ENCODE measurements at places on chromosomes 7 and 10.

DNA sequence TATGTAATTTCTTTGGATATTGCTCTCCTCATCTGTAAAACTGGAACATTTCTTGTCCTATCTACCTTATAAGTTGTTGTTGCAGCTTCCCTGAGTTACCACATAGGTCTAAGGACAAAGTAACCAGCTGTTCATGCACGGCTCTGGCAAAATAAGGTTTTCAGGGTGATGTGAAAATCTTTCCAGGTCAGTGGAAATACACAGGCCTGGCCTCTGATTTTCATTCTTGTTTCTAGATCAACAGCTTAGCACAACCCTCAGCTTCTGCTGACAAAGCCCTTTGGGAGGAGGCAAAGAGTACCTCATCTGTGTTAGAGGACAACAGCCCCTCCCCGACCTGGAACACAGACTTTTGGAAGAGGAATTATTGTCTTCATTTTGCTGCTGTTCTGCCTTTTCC is 117.5 kb upstream of the AGK start:
- DNase-seq = no peak

- no peak for DNase-seq
Observed at GRCh38 chr7:117237646-117238045, 85.2 kb downstream of the WNT2 start.

DNA sequence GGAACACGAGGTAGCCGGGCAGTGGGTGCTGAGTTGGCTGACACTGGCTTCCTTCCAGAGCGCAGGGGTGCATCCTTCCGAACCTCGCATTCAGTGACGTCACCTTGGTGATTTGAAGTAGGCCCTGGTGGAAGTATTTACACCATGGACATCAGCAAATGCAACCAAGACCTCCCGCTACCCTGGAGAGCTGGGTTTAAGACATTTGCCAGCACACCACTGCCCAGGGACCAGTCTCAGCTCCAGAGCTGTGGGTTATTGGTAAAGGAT is 106.4 kb upstream of the GPR26 start:
- no peak for DNase-seq

- DNase-seq = no peak
Observed at GRCh38 chr7:66751945-66752344, 11.4 kb downstream of the RABGEF1 start.

DNA sequence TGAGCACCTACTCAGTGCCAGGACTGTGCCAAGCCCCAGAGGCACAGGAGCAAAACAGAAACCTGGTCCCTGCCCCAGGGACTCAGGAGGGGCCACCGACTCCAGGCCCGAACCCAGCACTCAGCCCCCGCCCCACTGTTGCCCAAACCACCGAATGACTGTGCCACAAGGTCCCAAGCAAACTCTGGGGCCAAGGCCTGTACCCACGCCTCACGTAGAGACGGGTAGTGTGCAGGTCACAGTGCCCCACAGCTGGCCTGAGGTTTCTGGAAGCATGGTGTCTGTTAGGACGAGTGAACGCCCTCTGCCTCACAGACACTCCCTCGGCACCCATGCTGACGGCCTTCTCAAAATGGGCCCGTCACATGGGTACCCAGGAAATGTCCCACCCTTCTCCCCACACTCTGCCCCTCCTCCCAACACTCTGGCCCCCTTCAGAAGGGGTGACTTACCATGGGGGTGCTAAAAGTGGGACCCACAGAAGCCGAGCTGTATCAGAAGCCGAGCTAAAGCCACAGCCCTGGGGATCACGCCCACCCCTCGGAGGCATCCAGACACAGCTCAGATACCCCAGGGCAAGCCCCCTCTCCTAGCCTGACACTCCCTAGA is 44.2 kb downstream of the CTBP2 start:
- no peak for DNase-seq

DNA sequence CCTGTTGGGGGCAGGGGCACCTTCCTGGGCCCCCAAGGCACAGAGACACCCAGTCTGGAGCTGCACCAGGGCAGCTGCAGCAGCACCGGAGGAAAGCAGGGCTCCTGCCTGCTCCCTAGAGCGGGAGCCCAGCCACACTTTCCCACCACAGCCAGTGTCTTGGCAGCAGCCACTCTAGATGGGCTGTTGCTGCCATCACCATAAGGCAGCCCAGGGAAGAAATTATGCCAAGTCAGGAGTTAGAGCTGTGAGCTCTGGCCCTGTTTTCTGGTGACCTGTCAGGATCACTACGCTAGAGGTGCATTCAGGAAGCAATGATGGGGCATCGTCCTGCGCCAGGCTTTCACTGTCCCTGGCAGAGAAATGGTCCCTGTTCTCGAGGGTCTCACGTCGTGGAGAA is 38.0 kb upstream of the ZNRF2 start:
- no peak for DNase-seq

DNA sequence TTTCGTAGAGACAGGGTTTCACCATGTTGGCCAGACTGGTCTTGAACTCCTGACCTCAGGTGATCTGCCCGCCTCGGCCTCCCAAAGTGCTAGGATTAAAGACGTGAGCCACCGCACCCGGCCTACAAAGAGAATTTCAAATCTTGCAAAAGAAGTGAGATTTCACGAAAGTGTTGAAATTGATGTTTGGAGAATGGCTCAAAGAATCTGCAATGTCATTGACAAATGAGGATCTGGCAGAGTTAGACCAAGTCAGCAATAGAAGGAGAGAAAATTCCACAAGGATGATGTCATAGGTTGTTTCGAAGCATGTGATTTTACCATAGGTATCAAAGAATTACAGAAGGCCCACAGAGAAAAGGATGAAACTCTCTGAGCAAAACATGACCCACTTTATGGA is 71.7 kb downstream of the LYZL2 start:
- no peak for DNase-seq

GRCh38 chr10:92010047-92010735 is 86.6 kb downstream of the BTAF1 start:
- DNase-seq = no peak

GRCh38 chr10:105063796-105064195 is 422.7 kb downstream of the SORCS3 start:
- DNase-seq = no peak

DNA sequence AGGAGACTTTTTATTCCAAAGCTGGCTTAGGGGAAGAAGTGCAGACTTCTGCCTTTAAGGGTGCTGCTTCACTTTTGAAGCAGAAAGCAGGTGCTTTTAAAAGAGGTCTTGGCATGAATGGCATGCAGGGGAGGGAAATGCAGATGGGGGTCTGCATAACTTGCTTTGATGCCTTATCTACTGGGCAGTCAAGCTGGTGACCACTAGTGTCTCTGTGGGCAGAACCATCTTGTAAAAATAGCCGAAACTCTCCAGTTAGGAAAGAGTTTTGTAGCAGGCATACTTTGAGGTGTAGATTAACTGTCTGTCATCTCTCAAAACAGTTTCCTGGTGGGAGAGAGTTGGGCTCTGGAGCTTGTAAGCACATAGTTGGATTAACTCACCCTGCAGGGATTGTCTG is 9.9 kb upstream of the CTNNA3 start:
- DNase-seq = no peak

DNA sequence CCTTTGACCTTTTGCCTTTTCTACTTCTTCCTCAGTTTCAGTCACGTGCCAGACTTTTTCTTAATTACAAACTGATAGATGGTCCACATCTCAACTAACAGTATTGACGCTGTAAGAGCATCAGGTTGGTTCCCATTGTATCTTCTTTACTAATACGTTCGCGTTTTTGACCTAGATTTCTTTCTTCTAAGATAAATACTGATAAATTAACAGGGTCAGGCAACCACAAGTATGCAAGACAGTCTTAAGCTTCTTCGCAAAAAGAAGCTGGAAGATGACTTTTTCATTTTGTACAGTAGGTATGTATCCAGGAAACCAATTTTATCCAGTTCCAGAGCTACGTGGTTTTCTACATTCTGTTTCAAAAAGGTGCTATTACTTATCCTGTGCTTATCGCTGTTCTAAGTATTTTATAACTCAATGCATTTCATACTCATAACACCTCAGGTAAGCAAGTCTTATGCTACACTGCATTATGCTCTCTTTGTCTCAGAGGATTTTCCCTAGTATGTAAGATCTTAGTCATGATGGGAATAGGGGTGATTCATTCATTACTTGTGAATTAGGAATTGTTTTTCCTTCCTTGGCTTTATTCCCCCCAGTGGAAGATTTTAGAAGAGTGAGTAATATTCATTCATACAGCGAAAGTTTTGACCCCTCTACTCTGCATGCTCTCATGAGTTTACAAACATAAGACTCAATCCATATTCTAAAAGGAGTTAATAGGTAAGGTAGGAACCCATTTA is 955 bp downstream of the DUS4L start:
- DNase-seq = no peak

DNA sequence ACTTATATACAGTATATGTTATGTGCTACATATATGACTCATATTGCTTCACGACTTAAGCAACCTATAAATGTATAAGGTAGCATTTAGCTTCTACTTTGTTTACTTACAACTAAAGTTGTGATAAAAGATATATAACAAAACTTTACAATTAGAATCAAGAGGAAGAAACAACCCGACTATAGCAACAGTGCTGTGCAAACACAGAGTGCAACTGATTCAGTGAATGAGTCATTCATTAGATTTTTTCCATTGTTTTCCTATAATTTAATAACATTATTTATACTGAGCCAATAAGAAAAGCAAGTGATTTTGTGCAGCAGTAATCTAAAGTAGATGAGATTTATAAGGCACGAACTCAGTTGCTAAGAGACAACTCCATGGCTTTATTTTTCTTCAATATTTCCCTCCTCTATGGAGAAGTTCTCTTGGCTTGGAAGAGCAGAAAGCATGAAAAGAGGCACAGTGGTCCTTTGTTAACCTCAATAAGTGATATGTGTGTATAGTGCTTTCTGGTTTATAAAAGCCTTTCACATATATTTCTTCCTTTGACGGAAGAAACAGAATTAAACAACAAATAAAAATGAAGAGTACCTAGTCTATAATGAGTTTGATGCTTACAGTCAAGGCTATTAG is 19.8 kb downstream of the CEP41 start:
- DNase-seq = no peak

GRCh38 chr7:39360038-39360437 is 206.2 kb upstream of the YAE1 start:
- no peak for DNase-seq

- no peak for DNase-seq
Observed at GRCh38 chr7:40232242-40232893, 97.6 kb downstream of the SUGCT start.

DNA sequence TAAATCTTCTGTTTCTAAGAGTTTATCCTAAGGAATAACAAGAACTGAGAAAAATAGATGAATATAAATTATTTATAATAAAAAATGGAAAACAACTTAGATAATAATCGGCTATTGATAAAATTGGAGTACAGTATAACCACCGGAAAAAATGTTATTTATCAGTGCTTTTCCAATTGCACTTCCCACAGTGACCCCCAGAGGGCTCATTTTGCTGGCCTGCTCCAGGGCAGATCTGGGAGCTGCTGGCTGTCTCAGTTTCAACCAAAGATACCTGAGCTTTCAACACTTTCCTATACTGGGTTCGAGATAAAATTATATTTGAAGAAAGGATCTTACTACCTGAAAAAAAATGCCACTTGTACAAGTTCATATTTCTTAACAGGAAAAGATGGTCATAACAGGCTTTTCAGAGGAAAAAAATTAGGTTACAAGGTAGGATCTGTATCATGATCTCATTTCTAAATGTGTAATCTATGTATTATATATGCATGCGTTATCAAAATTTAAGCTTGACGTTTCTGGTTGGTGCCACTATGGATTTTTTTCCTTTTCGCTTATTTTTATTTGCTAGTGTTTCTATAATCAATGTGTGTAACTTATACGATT is 165.7 kb downstream of the NPSR1 start:
- DNase-seq = peak; percentile 53

GRCh38 chr7:670501-671390 is 55.8 kb upstream of the DNAAF5 start:
- DNase-seq = no peak

DNA sequence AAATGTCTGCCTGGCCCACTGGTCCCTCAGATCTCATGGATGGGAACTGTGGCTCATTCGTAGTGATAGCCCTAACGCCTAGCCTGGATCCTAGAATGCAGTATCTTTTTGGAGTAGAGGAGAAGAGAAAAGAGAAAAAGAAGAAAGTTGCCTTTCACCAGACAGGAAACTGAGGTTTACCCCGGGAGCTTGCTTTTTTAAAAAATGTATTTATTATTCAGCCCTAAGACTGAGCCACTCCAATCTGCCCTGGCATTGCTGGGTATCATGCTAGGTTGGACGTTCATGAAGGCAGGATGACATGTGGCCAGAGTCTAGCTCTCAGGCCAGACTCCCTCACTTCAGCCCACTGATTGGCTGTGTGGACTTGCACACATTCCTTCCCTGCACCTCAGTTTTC is 21.5 kb upstream of the C10orf105 start:
- DNase-seq = no peak

DNA sequence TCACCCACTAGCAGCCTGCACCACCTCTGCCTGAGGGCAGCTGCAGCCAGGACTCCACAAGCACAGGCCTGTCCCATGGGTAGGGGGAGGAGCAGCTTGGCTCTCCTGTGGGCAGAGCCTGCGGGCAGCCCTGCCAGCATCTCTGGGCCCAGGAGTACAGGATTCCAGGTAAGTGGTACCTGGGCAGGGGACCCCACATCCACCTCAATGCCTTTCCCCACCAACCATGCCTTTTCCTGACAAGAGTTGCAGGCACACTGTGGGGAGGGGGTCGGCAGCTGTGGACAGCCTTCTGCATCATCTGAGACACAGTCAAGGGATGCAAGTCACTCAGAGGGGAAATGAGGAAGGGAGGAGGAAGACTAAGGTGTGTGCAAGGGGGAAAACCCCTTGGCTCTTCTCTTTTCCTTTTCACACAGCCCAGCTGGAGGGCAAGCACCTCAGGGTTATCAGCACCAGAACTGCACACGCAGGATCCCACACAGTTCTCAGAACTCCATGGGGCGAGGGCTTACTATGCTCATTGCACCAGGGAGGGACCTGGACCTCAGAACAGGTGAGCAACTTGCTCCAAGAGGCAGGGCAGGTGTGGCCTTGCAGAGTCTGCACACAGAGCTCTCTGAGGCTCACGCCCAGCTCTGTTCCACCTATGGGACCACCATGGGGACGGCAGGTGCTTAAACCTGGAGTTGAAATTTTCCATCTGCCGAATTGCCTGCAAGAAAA is 16.5 kb upstream of the ANTXRL start:
- no peak for DNase-seq

GRCh38 chr7:36615852-36616540 is 108.3 kb downstream of the AOAH start:
- no peak for DNase-seq

GRCh38 chr10:5983774-5984173 is 6.4 kb upstream of the IL15RA start:
- no peak for DNase-seq

DNA sequence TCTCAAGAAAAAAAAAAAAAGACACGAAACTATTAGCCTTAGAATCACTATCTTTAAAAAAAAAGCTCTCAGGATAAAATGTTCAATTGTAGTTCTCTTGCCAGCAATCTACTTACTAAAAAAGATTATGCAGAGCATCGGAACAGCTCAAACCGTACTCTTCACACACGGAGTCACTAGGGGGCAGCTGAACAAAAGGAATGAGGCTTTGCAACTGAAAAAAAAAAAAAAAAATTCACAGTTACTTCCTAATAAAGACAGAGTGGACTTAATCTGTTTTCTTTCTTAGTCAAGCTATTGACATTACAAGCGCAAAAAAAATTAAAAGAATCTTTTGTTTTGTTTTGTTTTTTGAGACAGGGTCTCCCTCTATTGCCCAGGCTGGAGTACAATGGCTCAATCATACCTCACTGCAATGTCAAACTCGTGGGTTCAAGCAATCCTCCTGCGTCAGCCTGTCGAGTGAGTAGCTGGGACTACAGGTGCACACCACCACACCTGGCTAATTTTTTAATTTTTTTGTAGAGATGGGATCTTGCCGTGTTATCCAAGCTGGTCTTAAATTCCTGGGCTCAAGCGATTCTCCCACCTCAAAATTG is 11.5 kb downstream of the PMS2 start:
- peak; percentile 70 for DNase-seq

GRCh38 chr10:75971402-75972211 is 540.2 kb downstream of the LRMDA start:
- no peak for DNase-seq

Data from CD4-positive, alpha-beta T cell treated with Interleukin-21 for 1 hour (primary cell).